Stimulated activated CD4-positive, alpha-beta T cell treated with anti-CD3 and anti-CD28 coated beads, TNF-alpha, amount 100 ng/mL, for 1 hour (primary cell): ENCODE measurements at places on chromosomes 11 and 22.

- DNase-seq, result no peak
Measured at GRCh38 chr11:134098566-134099184, 29.8 kb downstream of the JAM3 start.

- no peak for DNase-seq
Measured at GRCh38 chr22:26763633-26764361, 106.4 kb downstream of the MIAT start.

DNA sequence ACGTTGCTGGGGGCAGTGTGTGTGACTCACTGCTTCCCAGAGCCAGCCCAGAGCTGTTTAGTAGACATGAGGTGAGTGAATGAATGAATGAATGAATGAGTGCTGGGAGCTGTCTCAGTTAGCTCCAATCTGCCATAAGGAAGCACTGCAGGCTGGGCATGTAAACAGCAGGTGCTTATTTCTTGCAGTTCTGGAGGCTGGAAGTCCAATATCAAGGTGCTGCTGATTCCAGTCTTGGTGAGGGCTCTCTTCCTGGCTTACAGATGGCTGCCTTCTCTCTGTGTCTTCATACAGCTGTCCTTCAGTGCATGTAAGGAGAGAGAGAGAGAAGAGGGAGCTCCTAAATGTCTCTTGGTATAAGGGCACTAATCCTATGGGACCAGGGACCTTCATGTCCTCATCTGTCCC, 4.1 kb downstream of the C11orf21 start:
- no peak for DNase-seq

DNA sequence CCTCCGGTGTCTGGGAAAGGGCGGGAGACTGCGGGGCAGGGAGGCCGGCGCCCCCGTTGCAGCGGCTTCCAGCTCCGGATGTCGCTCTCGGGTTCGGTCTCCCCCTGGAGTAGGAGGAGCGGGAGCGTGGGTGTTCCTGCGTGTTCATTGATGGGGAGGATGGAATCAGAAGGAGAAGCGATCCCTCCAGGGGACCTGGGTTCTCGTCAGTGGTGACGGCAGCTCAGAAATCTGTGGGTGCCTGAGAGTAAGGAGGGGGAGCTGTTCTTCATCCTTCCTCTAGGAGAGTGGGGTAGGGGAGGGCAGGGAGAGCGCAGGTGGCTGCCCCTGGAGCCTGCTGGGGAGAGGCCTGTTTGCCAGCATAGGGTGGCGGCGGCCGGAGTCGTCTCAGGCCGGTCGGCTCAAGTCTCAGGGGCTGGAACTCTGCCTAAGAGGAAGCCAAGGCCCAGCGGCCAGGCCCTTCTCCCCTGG, 1.1 kb downstream of the UBASH3B start:
- DNase-seq, result peak; percentile 30

- DNase-seq, result no peak
Measured at GRCh38 chr11:5102246-5102645, 32.9 kb downstream of the OR52E1 start.

DNA sequence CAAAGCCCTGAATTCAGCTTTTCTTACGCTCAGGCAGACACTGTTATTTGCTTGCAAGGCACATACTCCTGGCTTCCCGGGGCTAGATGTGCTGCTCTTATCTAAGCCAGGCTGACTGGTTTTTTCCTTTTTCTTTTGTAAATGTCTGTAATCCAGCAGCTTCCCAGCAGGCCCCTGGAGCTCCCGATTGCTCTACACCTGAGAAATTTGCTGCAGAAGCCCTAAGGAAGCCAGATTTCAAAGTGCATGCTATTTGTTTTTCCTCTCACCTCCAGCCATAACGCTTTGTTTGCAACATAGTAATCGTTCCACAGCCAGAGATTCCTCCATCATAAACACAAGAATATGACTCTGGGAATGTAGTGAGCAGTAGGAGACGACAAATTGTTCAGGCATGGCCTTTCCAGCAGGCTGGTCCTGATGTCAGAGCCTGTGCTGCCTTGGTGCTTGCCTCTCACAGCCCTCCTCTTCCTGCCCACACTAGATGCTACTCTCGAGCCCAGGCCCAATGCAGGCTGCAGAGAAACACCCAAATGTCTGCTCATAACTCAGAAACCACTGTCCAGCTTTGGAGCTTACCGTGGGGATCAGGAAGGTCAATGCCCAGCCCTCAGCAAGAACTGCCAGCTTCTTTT, 54.7 kb upstream of the SLC6A5 start:
- DNase-seq, result no peak

GRCh38 chr22:29214232-29214631, 8.5 kb downstream of the EMID1 start:
- no peak for DNase-seq

- DNase-seq, result no peak
Measured at GRCh38 chr11:6414874-6415328, 4.0 kb downstream of the APBB1 start.

DNA sequence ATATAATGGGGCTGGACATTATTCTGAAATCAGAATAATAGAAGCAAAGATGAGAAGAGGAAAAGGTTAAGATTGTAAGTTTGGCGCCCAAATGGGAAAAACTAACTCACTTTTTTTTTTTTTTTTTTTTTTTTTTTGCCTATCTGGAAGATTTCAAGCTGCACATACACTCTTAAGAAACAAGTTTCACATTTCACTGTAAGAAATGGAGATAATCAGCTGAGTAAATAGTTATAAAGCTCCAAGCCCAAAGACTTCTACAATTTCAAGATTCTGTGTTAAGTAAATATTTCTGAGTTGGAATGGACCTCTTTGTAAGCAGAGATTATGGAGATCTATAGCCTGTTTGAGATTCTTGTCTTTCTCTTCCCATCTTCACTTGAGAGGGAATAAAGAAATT, 140.0 kb downstream of the SLC17A6 start:
- DNase-seq, result no peak

GRCh38 chr11:67022341-67022933, 497 bp upstream of the SYT12 start:
- no peak for DNase-seq

- no peak for DNase-seq
Measured at GRCh38 chr11:70176940-70177689, 26.0 kb upstream of the FADD start.

DNA sequence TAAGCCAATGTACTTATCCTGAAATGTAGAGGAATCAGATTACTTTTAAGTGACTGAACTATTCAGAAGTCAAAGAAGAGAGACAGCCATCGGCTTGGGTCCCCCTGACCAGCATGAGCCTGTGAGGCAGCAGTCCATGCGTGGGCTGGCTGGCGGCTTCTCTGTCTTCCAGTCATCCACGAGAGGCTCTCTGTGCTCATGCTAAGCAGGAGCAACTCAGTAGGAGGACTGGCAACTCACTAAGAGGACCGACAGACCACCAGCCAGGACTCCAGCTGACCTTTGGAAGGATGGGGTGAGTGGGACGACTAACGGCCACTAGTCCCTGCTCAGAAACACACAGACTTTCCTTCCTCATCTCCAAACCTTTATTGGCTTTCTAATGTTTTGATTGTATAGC, 43.6 kb downstream of the ARFGAP3 start:
- DNase-seq, result no peak

- no peak for DNase-seq
Measured at GRCh38 chr22:37794376-37794775, 13.4 kb upstream of the GCAT start.

DNA sequence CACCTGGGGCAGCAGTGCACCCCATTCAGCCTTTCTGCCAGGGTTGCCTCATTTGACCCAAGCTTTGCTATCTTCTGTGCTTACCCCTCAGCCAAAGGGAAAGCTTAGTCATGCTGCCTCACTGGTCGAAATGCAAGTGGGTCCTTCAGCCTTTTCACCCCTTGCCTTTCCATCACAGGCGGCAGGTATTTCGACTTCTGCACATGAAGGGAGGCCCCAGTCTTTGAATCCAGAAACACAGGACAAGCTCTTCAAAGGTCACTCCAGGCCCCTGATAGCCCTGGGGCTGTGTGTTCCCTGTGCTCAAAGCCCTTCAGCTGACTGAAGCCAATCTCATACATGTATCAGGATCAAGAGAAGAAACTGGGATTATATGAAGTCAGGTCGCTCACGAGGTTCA, 129.7 kb downstream of the SNX19 start:
- no peak for DNase-seq

DNA sequence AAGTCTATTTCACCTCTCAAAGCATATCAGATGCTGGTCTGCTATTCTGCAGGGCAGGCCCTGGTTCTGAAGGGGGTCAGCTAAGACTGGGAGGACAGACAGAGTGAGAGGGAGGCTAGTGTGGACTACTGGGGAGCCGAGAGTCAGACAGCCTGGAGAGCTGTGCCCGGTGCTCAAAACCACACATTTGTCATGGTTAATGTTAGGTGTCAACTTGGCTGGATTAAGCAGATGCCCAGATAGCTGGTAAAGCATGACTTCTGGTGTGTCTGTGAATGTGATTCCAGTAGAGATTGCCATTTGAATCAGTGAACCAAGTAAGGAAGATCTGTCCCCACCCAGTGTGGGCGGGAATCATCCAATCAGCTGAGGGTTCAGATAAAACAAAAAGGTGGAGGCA, 102.6 kb downstream of the SNX19 start:
- DNase-seq, result no peak

GRCh38 chr11:67276781-67277230, 10.5 kb downstream of the GRK2 start:
- DNase-seq, result no peak

GRCh38 chr11:46295312-46296058, 18.0 kb downstream of the CREB3L1 start:
- DNase-seq, result peak; percentile 56

DNA sequence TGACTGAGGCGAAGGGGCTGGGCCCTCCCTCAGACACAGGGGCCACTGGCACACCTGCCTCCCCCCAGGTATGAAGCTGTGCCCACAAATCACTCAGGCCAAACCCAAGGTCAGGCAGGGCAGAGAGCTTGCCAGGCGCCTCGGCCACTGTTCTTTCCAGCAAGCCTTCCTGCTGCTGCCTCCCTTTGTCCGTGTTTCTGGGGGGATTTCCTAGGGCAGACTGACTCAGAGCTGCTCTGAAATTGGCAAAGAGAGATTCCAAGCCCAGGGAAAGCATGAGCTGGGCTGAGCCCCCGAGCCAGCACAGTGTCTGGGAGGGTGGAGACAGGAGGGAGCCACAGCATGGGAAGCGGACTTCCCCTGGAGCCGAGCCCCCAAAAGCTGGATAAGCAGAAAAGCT, 33.2 kb downstream of the PPP2R1B start:
- DNase-seq, result no peak

GRCh38 chr11:71183878-71184277, 68.5 kb downstream of the SHANK2 start:
- DNase-seq, result no peak

DNA sequence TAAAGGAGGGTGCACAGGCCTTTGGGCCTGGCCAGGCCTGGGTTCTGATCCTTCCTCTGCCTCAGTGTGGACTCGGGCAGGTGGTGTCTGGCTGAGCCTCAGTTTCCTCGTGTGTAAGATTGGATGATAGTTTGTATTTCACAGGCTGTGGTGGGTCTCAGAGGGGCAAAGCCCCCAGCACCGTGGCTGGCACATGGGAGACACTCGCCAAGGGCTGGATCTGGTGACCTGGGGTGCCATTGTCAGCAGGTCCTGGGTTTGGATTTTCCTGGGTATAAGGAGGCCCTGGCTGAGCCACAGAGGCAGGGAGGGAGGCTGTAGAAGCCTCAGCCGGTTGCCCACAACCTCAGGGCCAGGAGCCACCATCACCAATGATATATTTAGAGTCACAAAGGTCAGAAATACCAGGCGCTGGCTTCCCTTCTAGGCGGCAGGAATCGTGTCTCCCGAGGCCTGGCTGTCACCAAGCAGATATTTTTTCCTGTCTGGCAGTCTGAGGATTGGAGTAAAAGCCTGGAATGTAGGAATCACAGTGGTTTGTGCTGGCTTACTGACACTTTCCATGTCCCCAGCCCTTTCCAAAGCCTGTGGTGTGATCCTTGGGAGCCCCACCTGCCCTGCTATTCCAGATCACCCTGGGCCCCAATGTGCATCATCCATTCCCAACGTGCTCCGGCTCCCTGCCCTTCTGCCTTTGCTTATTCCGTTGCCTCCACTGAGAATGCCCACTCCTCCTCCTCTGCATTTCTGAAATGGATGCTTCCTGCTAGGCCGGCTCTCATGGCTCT, 15.6 kb downstream of the KCNC1 start:
- no peak for DNase-seq

DNA sequence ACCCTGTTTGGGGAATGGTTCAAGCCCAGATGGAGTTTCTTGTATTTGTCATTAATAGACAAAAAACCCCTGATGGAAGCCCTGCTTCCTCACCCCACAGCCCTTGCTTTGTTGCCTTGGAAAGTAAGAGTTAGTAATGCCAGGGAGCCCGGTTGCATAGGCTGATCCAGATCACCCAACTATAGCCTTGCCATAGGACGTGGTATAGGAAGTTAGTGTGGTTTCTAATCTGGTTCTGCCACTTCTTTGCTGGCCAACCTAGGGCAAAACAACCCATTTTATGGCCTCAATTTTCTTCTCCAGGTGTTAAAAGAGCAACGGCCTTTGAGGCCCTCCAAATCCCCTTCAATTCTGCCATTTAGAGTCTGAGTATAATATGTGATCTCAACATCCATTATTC, 97.9 kb downstream of the STIM1 start:
- DNase-seq, result no peak

GRCh38 chr11:120316880-120317688, 8.0 kb upstream of the TLCD5 start:
- DNase-seq, result no peak

GRCh38 chr11:67562963-67563704, 20.5 kb upstream of the GSTP1 start:
- DNase-seq, result no peak

DNA sequence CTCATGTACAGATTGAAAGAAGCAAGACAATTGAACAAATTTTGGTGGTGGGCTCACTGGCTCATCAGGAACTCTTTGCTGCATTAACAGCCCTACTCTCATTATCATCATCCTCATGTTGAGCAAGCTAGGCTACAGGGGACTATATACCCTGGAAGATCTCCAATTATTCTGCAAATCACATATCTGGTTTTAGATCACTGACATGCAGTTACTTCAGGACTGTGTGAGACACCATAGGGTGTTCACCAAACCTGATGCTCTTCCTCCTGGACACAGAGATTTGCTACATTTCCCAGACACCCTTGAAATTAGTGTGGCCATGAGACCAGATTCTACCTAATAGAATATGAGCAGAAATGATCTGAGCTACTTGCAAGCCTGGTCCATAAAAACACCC, 23.0 kb upstream of the ME3 start:
- DNase-seq, result no peak

DNA sequence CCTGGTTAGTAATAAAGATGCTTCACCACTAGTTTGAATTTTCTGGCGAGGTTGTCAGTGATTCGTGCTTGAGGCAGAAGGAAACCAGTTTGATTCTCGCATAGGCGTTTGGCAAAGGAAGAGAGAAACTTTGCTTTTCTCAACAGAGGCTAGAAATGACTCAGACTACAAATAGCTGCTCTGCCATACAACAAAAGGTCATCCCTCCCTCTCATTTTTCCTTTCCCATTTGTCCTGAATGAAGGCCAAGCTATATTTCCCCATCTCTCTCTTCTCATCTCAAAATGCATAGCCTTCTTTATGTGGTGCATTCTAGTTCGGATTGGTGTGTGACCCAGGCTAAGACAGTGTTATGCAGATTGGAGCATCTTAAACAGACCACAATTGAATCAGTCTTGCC, 741.4 kb downstream of the NTM start:
- DNase-seq, result no peak

DNA sequence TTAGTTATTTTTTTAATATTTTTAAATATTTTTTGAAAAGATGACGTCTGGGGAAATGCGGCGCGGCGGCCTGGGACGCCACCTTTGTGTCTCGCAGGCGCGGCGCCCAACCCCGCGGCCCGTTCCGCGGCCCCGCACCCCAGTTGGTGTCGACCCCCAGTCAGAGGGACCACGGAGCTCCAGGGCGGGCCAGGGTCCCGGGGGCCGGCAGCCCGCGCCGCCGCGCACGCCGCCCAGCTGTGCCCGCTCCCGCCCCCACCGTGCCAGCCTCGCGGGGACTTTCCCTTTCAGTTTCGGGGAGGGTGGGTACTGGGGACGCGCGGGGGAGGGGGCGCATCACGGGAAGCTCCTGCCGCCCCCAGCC, 1.6 kb downstream of the CCND1 start:
- peak; percentile 53 for DNase-seq
